NCI-H510A (cell line): ENCODE measurements at places on chromosomes 7 and 10.

- DNase-seq = no peak
These were observed 39.1 kb downstream of the VOPP1 start for GRCh38 chr7:55533050-55533728.

DNA sequence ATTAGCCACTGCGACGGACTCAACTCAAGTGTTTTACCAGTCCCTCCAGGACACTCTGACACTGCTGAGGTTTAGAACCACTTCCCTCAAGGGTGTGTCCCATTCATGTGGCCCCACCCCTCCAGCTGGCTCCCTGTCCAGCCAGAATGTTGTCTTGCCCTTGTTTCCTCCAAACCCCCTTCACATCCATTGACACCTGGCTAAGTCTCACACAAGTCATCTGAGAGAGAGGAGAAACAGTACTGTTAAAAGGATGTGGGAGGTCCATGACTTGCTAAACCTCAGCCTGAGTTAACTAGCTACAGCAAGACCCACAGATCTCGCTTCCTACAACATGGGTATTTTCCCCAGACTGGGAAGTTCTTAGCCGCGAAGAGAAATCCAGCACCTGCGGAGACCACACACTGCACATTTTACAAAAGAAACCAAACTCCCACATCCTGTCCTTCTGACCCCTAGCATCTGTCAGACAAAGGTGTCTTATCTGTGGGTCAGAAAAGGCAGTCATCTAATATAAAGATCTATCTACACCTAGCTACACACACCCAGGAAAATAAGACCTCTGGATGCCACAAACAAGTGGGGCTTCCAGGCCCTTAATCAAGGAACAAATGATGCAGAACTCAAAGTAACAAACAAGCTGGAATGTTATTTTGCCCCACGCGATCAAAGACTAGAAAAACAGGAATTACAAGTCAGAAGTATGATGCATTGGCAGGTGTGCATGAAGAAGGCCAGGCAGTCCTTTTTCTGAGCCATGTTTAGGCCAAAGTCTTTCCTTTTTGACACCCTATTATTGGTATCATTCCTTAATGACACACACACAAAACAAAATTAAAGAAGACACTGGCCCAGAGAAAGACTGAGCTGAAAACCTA, 13.9 kb downstream of the OSBPL3 start:
- peak; percentile 72 for DNase-seq

- no peak for DNase-seq
These were observed 4.6 kb upstream of the GDF10 start for GRCh38 chr10:47295411-47295810.

DNA sequence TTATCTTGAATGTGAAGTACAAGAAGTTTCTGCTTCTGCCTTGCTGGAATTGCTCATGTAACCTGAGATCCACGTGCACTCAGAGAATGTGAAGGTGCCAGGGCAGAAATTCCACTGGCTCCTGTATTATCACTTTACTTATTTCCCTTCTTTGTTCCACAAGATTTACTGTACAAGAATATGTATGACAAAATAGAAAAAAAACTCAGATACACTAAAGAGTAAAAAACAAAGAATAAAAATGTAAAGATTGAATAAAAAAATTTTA, 43.0 kb downstream of the PLCE1 start:
- DNase-seq = no peak

GRCh38 chr7:134375206-134375605, 58.5 kb upstream of the SLC35B4 start:
- DNase-seq = no peak

DNA sequence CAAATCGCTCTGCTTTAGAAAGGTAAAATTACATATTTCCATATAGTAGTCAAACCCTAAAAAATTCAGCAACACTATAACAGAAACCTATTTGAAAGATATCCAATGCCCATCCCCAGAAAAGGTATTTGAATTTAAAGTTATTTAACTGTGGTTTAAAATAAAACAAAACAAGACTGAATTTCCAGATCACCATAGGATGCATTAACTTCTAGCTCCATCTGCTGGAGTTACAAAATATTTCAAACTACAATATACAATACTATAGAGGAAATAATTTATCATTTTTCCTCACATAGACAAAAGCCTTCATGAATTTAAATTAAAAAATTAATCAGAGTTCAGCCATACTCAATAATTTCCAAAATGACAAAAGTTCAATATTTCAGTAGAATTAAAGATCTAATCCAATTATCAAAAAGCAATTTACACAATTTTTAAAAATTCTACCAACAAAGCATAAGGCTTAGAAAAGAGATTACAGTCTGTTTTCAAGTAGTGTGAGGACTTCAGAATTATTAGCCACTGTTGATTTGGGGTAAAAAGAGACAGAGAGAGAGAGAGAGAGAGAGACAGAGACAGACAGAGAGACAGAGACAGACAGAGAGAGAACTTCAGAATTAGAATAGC, 75.9 kb downstream of the LMBR1 start:
- DNase-seq = no peak

- no peak for DNase-seq
These were observed 41.5 kb downstream of the MINPP1 start for GRCh38 chr10:87546210-87546609.

DNA sequence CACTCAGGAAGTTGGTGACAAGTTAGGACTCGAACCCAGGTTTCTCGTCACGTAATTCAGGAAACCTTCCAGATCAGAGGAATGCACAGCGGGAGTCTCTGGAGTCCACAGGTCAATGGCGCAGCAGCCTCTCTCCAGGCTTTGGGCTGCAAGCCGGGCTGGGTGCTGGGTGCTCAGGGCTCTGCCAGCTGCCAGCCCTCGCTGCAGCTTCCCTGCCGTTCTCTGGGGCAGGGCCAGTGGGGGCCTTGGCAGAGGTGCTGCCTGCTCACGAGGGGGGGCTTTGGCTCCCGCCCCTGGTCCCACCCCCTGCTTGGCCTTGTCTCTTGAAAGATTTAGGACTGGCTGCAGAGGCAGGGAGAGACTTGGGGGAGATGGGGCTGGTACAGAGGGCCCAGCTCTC, at the start of gene TACR2:
Gene TACR2 (minus strand): TSS at position 224 of the 400 bp plus-strand sequence. CDS start 595 bp downstream, outside the sequence.
- no peak for DNase-seq

- no peak for DNase-seq
These were observed 72.8 kb upstream of the ADRA2A start for GRCh38 chr10:111004016-111004415.

DNA sequence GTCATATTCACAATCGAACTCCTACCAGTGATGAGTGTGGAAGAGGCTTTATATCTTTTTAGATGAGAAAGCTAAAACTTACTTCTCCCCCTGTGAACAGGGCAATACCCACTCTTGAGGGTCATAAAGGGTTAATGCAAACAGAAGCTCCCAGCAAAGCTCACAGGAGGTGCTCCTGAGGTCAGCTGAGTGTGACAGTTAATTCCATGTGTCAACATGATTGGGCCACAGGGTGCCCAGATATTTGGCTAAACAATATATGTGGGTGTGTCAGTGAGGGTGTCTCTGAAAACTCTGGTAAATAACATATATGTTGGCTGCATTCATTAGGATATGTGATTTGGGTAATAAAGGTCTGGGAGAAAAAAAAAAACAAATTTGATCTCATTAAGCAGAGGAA, 86.0 kb downstream of the HIP1 start:
- no peak for DNase-seq

DNA sequence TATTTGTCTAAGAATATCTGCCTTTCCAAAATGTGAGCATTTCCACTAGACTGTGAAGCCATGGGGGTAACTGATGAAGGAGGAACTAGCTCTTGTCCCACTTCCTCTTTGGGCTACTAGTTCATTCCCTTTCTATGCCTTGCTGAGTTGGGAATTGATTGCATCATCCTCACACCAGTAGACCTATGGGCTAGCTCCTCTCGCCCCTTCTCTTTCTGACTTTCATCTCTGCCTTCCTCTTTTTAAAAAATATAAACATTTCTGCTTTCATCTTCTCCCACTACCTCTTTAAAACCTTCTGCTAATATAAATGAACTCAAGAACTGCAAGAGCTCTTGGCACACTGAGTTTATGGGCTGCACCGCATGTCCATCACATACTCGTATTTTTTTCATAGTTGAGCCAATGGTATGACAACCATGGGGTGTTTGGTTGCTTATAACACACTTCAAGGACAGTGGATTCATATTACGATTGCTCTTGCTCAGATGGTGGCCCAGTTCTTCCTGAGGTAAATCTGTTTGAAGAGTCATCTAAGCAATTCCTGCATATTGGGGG, 182.0 kb downstream of the REEP3 start:
- DNase-seq = peak; percentile 51

- no peak for DNase-seq
These were observed 17.3 kb downstream of the PRSS58 start for GRCh38 chr7:142240546-142240945.

DNA sequence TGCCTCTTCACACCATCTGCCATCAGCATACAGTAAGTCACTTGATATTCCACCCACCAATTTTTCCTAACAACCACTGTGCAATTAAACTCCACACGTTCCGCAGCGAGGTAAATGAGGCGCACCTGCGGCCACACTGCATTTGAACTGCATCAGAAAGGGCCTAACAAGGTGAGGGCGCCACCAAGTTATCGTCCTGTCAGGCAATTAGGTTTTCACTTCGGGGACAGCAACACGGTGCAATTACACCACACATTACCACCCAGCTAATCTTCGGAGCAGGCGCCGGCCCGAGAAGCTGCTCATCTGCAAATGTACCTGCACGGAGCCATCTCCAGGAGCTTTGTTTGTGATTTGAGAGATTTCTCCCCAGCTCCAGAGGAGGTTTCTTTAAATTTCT, 84.4 kb downstream of the EBF3 start:
- DNase-seq = no peak

GRCh38 chr10:132942101-132943057, at the start of gene CFAP46:
Gene CFAP46, minus strand, starts transcription at chr10:132942570. Its CDS starts 86 bp downstream, at chr10:132942484.
- DNase-seq = no peak

DNA sequence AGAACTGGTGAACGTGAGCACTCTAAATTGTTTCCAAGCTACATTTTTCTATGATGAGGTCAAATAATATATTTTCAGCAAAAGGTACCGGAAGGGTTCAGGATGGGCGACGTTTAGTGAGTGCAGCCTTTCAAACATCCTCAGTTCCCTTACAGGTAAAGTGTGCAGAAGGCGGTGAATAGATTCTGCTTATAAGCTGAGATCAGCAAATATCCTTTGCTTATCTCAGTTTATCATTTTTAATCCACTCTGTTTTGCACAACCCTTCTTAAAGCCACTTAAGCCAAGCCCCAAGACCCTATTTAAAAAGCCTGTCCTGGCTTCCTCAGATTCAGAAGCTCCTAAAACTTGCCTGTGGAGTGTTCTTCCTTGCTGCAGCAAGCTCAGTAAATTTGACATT, 103.1 kb upstream of the DGKB start:
- DNase-seq = no peak

- DNase-seq = no peak
These were observed 138.5 kb upstream of the AOAH start for GRCh38 chr7:36862771-36863261.

DNA sequence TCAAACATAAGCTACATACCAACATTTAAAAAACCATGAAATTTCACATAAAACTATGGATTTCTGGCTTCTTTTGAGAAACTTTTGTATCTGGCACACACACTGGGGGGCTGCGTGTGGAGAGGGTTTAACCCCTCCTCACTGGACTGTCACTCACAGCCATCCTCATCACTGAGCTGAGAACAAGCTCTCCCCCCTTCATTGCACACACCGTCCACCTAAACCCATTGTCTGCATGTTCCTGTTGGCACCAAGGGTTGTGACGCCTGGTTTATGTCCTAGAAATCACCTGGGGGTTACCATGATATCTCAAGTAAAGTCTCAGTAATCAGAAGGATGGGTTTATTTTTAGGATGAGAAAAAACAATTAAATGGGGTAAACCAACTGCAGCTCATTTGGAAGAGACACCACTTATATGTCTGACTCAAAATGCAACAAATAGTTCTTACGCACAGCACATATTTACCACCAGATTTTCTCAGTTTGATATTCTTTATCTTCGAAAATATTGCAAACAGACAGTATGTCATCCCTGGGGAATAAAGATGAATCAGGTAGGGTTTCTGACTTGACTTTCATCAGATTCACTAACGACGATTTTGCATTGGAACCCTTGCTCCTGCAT, 218.5 kb upstream of the KLF6 start:
- no peak for DNase-seq

DNA sequence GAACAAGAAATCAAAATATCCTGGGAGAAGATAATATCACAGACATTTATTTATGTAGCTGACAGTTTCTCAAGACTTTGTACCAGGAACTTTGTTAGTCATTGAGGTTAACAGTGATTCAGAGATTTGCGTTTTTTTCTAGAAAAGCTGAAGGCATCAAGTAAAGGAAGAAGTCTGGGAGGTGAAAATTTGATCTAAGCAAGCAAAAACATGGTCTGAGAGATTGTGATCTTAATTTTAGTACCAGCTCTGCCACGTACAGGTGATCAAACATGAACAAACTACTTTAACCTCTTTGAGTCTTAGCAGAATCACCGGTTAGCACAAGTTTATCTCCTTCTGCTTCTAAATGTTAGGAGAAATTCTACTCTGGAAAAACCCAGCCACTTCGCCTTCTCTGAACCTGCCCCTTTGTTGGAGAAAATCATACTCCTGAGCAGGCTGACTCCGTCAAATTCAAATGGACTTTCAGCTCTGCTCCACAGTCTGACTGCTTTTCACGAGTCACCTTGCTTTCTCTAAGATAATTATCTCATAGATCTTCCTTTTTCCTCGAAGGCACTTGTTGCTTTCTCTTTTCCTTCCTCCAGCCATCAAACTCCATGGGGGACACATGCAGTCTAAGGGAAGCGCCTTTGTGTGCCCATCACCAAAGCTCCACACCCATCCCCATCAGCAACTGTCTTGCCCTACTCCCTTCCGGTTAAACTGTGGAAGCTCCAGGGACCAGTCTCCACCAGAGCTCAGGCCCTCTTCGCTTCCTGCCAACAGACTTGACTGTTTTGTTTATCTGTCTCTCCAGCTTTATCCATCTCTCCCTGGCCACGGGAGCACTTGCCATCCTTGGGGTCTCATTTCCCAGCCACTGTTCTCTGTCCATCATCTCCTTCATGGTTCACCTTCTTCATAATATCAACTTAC, 86.3 kb downstream of the PRKCQ start:
- no peak for DNase-seq

- DNase-seq = no peak
These were observed 77.2 kb downstream of the KIAA1549 start for GRCh38 chr7:138903859-138904435.

GRCh38 chr10:123945325-123945920, 53.8 kb upstream of the CPXM2 start:
- no peak for DNase-seq

DNA sequence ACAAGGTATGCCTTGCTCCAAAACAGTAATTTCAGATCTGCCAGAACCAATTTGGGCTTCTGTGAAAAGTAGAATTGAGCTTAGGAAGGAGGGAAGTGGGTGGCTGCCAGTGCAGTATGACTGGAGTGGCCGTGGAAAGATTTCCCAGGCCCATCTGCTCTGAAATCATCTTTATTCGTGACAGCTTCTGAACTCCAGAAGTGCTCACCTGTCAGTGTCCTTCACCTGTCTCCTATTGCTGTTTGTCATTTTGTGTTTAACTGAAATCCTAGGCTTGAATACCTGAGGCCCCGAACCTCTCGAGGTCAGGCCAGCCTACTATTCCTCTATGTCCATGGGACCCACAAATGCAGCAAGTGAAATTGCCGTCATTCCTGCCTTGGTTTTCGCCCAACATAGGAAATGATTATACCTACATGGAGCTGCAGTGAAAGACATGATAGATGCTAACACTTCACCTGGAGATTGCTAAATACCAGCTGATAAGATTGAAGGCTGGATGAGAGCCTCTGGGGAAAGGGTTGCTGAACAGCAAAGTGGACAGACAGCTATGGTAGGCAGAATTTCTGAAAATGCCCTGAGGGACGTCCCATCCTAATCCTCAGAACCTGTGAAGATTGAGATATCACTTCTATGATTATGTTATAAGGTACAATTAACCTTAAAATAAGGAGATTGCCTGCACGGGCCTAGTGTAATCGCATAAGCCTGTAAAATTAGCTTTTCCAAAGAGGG, 82.1 kb downstream of the C1GALT1 start:
- no peak for DNase-seq
